Hematopoietic multipotent progenitor cell treated with erythropoietin and hydrocortisone succinate and interleukin-3 and kit ligand, for 6 days (in vitro differentiated cells): ENCODE measurements at places on chromosomes 5 and 9.
A peak's percentile ranks its signal among the peaks of the same experiment; 100 is the strongest.

DNA sequence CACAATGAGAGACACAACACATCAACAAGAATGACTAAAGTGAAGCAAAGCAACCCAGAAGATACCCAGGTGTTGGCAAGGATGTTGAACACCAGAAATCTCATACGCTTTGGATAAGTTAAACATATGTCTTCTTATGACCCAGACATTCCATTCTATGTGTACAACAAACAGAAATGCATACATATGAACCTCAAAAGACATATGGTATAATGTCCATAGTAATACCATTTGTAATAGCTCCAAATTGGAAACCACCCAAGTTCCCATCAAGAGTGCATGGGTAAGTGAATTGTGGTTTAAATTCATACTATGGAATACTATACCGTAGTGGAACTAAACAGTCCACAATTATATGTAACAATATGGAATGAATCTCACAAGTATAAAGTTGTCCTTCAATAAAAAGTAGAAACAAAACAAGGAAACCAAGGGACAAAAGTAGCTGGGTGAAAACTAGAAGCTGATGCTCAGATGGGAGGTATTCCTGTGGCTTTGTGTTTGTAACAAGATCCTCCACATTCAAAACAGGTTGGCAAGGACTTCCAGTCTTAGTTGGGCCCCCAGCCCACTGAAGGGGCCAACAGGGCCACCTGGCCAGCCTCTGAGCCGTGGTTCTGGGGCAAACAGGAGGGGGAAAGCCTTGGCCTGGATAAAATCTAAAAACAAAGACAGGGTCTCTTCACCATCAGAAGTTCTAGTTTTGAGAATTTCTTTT lies 171.8 kb upstream of the PITX1 start:
- DNase-seq = no peak

- DNase-seq = no peak
Measured at GRCh38 chr9:73872701-73873100, 624.4 kb upstream of the RORB start.

DNA sequence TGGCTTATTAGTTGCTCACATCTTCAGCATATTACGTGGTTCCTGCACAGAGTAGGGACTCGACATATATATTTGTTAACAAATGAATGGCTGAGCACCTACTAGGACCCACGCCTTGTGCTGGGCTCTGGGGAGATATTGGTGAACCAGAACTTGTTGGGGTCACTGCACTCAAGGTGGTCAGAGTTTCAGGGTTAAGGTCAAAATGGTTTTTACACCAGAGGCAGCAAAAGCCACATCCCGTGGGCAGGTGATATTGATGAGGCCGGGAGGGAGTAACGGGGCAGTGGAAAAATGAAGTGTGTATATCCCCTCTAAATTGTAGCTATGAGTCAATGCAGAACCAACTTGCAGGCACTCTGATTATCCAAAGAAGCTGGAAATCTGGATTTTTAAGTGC lies 136.5 kb upstream of the KLF4 start:
- DNase-seq = no peak

GRCh38 chr9:131319486-131319885 lies 30.0 kb downstream of the PLPP7 start:
- DNase-seq = no peak

DNA sequence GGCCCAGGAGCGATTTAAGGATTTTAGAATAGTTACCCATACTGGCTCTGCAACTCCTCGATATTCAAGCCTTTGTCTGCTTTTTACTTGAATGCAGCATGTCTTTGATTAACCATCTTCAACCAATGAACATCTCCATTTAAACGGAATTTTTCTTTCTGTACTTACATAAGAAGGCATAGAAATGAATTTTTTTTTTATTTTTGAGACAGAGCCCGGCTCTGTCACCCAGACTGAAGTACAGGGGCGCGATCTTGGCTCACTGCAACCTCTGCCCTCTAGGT lies 825 bp upstream of the RIOK2 start:
- DNase-seq = no peak

- DNase-seq = no peak
Measured at GRCh38 chr9:124297551-124297901, 39.8 kb downstream of the NEK6 start.

GRCh38 chr5:1442222-1443145 lies 2.8 kb downstream of the SLC6A3 start:
- DNase-seq = no peak

DNA sequence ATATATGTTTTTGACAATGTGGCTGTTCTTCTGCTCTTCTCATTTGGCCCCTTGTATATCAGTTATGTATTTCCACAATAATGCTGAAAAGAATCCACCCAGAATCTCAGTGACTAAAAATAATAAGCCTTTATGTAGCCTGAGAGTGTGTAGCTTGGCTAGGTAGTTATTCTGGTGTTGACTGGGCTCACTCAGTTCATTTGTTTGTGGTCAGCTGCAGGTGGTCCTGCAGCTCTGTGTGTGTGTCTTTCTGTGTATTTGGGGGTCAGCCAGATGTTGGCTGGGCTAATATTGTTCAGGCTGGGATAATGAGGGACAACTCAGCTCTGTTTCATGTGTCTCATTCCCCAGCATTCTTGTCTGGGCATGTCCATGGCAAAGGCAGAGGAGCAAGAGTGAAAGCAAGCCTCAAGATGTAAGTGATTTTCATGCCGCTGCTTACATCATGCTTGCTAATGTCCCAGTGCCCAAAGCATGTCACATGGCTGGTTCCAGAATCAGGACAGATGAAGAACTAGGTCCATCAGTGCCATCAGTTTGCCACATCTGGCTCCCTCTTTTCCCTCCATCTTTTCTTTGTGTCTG lies 162.8 kb downstream of the KCTD16 start:
- no peak for DNase-seq

- no peak for DNase-seq
Measured at GRCh38 chr9:85130260-85130659, 460.7 kb downstream of the NTRK2 start.

GRCh38 chr5:88658886-88659285 lies 224.1 kb downstream of the MEF2C start:
- no peak for DNase-seq

- no peak for DNase-seq
Measured at GRCh38 chr9:125470767-125471580, 209.3 kb downstream of the GAPVD1 start.

DNA sequence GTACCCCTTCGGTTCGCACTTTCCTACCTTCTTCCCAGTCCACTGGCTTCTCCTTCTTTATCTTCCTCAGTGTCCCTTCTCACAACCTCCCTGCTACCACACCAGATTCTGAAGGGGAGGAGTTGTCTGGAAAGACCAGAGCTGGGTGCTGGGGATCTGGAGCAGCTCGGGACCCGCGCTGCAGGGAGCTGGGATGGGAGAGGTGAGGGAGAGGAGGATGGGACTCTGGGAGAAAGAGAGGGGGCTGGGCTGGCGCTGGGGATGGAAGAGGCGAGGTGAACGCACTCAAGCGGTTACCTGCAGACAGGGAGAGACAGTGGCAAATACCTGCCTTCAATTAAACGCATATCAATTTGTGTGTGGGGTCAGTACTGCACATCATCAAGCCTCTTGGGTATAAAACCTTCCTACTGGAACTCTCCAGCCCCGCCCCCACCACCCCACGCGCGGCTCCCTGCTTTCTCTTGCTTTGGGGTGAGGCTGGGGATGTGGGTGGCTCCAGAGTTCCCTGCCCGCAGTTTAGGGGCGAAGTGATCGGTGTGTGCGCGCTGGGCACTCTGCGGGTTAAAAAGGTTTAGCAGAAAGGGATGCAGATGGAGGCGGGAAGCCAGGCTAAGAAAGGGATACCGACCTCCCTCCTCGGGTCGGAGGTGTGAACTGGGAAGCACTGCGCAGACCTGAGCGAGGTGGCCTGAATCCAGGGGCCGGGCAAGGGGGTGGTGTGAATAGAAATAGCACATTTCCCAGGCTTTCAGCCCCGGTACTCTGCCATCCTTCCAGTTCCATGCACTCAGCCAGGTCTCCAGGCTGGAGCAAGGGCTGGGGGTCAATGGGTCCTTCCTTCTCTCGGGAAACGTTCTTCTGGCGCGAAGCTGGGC lies 977 bp upstream of the PAM start:
- peak; percentile 15 for DNase-seq

DNA sequence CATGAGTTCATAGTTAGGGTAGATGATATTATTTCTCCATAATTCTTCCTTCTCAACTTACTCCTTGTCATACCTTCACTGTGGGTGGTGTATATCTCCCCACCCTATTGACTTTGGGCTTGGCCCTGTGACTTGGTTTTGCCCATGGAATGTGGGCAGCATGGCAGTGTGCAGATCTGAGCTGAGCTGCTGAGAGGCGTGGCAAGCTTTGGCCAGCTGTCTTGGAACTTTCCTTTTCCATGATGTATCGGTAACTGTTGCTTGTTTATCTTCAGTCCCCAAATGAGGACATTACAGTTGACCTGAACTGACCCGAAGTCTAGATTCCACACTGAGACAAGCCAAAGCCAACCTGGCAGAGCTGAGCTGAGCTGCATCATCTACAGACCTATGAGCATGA lies 70.4 kb downstream of the RALGPS1 start:
- no peak for DNase-seq

DNA sequence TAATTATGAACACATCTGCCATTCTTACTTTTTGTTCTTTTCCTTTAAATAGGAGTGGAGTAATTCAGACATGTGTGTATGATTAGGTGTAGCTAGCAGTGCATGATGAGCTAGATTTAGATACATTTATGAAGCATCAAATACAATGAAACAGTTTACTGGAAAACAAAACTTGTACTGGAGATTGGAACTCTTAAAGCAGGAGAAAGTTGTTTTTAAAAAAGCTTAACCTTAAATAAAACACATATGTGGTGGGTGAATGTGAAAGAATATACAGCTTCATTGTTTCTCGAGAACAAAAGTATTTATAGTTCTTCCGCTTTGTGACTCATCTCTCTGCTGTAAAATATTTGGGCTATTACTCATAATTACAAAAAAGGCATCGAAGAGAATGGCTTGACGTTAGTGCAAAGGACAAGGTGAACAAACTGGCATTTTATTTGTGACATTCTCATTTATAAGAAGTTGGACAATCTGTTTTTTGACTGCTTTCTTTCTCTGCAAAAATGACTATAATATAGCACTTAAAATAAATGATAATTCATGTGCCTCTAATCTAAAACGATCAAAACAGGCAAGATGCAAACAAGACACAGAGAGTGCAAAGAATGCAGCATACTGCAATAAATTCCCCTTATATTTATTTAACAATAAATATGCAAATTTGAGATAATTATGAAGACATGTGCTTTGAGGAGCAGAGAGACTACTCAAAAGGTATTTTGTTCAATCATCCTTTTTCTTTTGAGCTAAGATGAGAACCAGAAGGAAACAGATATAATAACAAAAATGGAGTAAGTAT lies 478.8 kb downstream of the CETN3 start:
- DNase-seq = no peak

DNA sequence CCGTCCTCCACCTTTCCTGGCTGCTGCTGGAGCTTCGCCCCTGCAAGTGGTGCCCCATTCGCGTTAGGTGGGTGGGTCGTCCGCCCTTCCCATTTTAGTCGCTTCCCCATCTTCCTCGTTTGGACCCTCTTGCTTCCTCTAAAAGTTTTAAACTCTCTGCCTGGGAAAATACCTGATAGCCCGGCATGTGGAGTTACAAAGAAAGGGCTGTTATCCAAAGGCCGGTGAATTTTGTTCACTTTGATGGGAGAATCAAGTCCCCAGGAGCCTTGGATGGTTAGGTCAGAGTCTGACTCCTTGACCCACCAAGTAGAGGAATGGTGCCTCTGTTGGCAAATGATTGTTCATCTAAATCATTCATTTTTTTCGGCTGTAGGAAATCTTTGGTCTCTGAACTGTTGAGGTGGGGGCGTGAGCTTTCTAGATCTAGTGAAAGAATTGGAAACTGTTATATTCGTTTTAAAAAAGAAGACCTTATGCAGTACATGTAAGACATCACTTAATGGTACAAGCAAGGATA lies 29.5 kb upstream of the APC start:
- no peak for DNase-seq

DNA sequence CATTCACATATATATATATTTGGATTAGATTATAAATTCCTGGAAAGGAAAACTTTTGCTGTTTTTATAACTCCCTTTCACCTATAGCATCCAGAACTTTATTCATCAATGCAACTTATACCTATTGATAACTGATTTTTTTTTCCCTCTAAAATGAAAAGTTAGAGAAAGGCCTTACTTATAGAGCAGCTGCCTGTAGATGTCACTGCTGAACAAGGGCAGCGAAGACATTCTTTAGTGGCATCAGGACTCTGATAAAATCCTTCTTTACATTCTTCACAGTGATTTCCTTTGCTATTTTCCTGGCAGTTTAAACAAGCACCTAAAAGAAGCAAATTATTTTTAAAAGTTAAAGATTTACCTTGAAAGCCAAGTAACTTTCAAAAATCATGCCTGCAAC lies 32.3 kb upstream of the CDK5RAP2 start:
- peak; percentile 30 for DNase-seq

DNA sequence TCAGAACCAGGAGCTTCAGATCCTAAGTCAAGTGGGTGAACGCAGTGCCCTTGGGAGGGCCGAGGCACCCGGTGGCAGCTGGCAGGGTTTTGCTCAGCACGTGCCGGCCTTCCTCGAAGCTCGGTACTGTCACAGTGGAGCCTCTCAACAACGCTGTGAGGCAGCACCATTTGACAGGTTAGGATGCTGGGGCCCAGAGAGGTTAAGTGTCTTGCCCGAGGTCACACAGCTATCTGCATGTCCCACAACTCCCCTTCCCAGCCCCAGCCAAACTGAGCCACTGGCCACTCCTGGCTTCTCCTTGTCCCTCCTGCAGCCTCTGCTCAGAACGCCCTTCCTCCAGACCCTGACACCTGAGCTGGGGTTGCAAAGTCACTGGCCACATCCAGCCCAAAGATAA lies 43.7 kb upstream of the RPL26L1 start:
- DNase-seq = no peak

DNA sequence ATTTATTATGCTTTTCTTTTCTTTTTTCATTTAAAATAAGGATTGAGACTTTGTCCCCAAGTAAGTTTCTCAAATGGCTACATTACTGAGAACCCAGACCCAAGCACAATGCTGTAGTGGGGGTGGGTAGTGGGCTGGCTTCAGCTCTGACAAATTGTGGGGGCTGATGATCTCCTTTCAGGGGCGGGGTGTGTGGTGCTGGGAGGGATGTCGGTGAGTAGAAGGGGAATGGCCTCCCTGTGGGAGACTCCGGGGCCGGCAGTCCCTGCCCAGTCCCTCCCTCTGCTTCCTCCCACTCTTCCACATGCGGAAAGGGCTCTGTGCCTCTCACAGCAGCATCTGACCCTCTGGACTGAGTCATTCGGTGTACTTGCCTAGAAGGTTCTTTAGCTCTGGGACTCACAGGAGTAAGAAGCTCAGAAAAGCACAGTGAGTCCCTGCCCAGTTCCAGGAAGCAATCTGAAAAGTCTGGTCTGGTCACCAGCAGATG lies 14.3 kb downstream of the CD180 start:
- no peak for DNase-seq
